ENCODE measurements at places on chromosomes 4 and X. TPM values are rescaled to one million over a fixed set of nuclear protein-coding genes. Genes with fewer than 3 reads are reported as not detected.

The SGMS2 gene
- 23.2 TPM for total RNA-seq

The HOPX gene
- total RNA-seq: 59.3 TPM

The ZNF732 gene
- total RNA-seq: not detected

The MGAT4D gene
- total RNA-seq: not detected

The VCX3A gene
- total RNA-seq: not detected

The OPRPN gene
- total RNA-seq: not detected

The LRRC66 gene
- 0.32 TPM for total RNA-seq

DNA sequence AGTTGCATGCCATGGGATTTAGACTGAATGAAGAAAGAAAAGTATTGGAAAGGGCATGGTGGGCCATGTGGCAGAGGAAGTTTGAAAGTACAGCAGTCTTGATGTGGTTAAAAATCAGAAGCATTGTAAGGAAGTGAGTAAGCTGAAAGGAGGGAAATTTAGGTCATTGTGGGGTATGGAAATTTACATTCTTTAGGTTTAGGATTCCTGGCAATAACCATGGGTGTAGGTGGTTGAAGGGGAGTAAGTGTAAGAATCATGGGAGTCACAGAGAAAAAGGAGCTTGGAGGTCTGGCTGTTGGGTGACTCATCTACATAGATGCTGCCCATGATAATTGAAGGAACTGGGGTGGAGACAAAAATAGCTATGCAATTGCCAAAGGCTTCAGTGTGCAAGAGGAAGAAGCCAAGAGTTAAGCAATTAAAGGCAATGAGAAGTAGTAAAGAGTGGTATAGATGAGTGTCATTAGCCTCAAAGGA lies 243.8 kb upstream of the LDB2 start:
- no peak for DNase-seq

DNA sequence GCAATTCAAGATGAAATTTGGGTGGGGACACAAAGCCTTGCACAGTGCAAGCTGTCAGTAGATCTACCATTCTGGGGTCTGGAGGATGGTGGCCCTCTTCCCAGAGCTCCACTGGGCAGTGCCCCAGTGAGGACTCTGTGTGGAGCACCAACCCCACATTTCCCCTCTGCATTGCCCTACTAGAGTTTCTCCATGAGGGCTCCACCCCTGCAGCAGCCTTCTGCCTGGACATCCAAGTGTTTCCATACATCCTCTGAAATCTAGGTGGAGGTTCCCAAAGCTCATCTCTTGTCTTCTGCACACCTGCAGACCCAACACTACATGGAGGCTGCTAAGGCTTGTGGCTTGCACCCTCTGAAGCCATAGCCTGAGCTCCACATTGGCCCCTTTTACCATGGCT lies 402.3 kb downstream of the RAB28 start:
- DNase-seq: no peak

- DNase-seq: no peak
These were observed 126.1 kb downstream of the PTTG2 start for GRCh38 chr4:38086151-38086848.

GRCh38 chr4:15654593-15655222 lies 449 bp downstream of the FBXL5 start:
- peak; percentile 75 for DNase-seq

GRCh38 chr4:186900984-186901383 lies 177.3 kb upstream of the FAT1 start:
- DNase-seq: no peak

DNA sequence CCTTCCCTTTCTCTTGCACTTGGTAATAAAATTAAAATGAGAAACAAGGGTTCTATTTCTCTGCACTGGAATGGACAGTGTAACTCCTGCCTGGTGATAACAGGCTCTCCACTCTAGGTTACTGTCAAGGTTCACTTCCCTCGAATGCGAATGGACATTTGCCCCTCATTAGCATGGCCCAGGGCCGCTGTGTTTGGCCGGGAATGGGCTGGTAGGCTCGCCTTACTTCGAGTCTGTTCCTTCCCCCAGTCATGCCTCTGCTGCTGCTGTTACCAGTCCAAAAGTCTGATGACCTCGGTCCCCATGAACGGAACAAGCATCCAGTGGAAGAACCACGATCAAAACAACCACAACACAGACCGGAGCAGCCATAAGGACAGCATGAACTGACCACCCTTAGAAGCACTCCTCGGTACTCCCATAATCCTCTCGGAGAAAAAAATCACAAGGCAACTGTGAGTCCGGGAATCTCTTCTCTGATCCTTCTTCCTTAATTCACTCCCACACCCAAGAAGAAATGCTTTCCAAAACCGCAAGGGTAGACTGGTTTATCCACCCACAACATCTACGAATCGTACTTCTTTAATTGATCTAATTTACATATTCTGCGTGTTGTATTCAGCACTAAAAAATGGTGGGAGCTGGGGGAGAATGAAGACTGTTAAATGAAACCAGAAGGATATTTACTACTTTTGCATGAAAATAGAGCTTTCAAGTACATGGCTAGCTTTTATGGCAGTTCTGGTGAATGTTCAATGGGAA lies 61.5 kb downstream of the EDNRA start:
- DNase-seq: no peak

DNA sequence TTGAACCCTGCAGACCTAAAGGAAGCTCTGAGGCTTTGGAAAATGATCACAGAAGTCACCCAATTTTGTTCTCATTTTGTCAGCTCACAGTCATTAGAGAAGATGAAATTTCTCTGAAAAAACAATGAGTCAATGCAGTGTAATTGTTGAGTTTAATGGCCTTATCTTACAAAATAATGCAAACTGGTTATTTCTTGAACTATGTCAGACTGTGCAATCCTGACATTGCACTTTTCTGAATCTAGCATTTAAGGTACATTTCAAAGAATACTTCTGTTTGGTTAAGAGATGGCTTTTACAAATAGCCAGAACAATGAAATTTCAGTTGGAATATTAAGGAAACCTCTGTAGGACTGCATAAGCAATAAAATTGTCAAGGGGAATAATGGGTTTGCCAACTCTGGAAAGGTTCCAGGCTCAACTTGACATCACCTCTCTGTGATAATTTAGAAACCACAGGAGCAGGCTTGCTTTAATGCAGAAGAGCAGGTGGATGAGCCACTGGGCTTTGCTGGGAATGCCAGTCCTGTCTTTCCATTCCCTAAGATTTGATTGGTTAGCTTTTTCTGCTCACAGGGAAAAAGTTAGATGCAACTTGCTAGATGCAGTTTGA lies 222.8 kb downstream of the FRMPD4 start:
- no peak for DNase-seq

DNA sequence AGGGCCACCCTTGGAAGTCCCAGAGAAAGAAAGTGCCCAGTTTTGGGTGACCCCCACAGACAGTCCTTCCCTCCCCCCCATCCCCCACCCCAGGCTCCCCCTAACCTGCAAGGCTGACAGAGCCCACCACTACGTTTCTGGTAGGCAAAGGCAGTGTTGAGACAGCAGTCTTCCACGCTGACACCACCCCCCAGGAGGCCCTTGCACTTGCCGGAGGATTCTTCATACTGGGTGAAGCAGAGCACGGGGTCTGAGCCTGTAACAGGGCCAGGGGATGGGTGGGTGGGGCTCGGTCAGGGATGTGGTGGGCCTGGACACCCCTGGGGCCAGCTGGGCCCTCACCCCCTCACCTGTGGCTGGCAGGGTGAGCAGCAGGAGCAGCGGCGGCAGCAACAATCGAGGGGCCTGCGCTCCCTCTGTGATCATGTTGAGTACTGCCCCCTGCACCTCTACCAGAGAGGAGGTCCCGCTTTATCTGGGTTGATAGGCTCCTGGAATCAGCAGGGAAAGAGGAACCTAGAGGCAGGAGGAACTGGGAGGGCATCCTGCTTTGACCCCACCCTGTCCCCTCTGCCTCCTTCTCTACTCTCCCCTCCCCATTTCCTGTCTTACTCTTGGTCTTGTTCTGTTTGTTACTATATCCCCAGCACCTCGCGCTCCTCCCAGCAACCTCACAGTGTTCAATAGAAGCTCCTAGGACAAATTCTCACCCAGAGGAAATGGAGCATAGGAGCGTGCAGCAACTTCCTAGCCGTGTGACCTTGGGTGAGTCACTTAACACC lies at the start of gene CFP:
Gene CFP, minus strand, starts transcription at position 512 of the 782 bp plus-strand sequence. Its CDS starts 86 bp downstream, at position 426.
- peak; percentile 60 for DNase-seq

GRCh38 chrX:69210581-69210980 lies 45.3 kb upstream of the PJA1 start:
- DNase-seq: no peak

GRCh38 chr4:35653451-35653850 lies 590.9 kb downstream of the ARAP2 start:
- no peak for DNase-seq

GRCh38 chr4:7699825-7700224 lies 239.8 kb downstream of the AFAP1 start:
- DNase-seq: no peak

- DNase-seq: peak; percentile 75
These were observed 24.0 kb upstream of the MTHFD2L start for GRCh38 chr4:74133786-74134499.

GRCh38 chr4:89072921-89073320 lies 15.9 kb upstream of the FAM13A start:
- DNase-seq: no peak

DNA sequence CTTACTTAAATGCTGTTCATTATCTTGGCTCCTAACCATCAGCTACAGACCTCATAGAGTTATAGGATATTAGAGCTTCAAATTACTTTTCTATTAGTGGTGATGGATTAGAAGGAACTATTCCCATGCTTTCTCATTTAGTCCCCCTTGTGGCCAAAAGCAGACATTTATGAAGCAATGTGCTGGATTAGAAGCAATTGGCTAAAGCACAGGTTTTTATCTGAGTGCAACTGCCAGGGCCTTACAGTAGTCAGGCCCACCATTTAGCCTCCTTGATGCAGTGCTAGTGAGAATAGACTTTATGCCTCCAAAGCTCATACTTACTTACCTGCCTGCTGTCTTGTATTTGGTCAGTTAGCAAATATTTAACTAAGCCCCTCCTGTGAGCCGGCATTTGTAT lies 93.0 kb downstream of the TSPAN7 start:
- no peak for DNase-seq

DNA sequence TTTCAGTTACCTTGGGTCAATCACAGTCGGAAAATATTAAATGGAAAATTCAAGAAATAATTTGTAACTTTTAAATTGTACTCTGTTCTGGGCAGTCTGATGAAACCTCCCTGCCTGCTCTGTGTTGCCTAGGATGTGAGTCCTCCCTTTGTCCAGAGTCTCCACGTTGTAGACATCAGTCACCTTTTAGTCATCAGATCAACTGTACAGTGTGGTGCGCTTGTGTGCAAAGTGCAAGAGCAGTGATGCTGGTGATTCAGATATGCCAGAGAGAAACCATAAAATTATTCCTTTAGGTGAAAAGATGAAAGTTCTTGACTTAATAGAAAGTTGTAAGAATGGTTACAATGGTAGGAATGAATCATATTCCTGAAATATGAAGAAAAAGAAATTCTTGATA lies 1.4 kb downstream of the SPATA4 start:
- DNase-seq: no peak

GRCh38 chr4:10731162-10731561 lies 46.6 kb upstream of the CLNK start:
- no peak for DNase-seq

DNA sequence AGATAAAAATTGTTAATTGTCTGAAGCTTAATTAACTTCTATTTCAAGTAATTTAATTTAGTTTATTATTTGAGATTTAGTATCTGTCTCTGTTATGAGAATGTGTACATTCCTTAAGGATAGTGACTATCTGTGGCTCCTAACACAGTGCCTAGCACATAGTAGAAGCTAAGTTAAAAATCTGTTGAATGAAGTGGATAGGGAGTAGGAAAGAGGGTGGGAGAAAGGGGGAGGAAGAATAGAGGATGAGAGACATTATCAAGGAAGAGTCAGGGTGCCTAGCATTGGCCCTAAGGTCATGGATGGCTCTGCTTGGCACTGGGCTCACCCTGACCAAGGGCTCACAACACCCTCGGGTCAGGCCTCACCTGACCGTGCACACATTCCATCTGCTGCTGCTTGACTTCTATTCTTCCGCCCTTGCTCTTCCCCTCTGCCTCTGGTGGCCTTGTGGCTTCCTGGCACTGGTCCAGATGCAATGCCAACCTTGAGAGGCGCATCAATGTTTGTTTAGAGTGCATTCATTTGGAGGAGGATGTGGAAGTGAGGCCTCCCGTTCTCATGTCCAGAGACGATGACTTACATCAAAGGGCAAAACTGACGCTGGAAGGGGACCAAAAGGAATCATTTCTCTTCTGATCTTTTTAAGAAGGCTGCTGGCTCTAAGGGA lies 42.3 kb downstream of the TRIM2 start:
- DNase-seq: no peak

- peak; percentile 83 for DNase-seq
These were observed 64.9 kb upstream of the SCOC start for GRCh38 chr4:140308366-140309123.

- no peak for DNase-seq
These were observed 2.9 kb upstream of the CCSER1 start for GRCh38 chr4:90124276-90124675.

DNA sequence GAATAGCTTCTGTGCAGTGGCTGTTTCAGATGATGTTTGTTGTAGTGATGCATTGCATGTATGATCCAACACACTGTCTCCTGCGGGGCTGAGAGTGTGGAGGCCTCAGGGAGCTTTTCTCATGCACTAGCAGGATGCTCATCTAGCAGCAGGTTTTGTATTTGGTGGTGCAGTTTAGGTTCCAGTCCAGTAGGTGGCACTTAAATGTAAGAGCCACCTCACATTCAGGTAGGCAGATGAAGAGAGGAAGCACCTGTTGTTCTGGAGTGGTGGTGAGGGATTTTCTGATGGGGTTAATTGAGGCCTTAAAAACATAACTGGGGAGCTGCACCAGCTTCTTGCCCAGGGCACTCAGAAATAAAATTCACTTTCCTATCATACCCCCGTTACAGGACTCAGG lies 300.9 kb downstream of the SPIN4 start:
- no peak for DNase-seq

DNA sequence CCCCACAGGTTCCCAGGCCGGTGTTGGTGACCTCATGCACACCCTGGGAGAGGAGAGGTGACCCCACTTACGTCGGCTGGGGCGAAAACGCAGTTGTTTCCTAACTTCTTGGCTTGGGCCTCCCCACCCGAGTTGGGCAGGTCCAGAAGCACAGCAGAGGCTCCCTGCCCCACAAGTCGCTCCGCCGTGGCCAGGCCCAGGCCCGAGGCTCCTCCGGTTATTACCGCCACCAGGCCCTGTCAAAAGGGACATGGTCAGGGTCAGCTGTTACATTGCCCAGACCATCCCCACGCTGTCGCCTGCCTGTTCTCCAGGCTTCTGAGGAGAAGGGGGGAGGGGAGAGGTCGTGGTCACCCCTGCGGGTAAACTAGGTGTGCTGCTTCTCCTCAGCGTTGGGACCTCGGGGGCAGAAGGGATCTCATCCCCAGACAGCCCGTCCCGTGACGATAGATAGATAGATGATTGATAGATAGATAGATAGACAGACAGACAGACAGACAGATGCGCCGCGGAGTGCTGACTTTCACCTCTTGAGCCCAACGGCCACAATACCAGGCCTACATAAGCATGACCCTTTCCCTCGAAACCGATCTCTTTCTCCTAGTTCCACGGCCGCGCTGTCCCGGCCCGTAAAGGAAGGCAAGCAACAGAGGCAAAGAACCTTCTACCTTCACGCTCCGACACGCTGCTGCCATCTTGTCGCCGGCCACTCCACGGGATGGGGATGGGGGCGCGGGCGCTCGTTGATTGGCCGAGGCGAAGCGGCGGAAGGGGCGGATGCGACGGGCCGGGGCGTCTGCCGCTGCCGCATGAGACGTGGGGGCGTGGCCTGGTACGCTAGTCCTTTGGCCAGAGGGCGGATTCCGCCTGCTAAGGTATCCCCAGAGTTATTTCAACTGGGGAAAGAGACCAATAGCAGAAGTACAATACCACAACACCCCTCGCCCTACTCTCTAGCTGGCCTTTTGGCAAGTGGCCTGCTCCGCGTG lies at the start of gene HSD17B10:
Gene HSD17B10, minus strand, starts transcription at position 720 of the 989 bp plus-strand sequence. Its CDS starts 25 bp downstream, at position 695.
- DNase-seq: peak; percentile 96

- DNase-seq: no peak
These were observed 343.8 kb downstream of the GBA3 start for GRCh38 chr4:23036503-23036902.
